ENCODE measurements at places on chromosomes 4 and X.

- DNase-seq = no peak
Measured at GRCh38 chrX:9271789-9272525, 192.9 kb upstream of the TBL1X start.

- DNase-seq = no peak
Measured at GRCh38 chr4:15390494-15390893, 37.3 kb upstream of the C1QTNF7 start.

GRCh38 chrX:68345025-68345424, 88.3 kb downstream of the OPHN1 start:
- no peak for DNase-seq

GRCh38 chr4:152510349-152511147, 25.3 kb downstream of the FBXW7 start:
- DNase-seq = no peak

DNA sequence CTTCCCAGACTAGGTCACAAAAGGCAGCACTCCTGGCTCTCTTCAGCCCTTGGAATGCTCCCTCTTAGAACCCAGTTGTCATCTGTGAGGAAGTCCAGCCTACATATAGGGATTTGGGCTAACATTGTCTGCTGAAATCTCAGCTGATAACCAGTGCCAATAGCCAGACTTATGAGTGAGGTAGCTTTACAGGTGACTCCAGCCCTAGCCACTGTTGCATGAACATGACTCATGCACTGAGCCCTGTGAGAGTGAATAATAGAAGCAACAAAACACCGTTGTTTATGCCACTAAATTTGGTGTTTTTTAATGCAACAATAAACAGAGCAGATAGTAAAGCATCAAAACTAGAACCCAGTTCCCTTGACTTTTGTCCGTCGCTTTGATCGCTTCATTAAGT, 433.2 kb downstream of the STIM2 start:
- DNase-seq = no peak

DNA sequence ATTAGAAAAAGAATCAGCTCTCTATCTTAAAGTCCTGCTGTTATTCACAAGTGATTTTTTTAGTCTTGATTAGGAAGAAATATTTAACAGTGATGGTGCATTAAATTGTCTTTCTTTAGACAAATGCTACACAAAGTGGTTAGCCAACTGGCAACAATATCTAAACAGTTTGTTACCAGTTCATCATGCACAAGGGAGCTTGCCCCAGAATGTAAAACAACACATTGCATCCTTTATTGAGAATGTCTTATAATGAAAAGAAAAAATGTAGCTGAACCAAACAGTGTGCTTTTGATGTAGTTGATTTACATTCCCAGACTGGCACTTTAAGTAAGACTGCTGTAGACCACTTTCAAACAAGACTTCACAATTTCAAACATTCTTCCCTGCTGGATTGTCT, 34.1 kb upstream of the NAA11 start:
- no peak for DNase-seq

GRCh38 chr4:126592088-126592487, 1040.7 kb upstream of the INTU start:
- DNase-seq = peak; percentile 17

DNA sequence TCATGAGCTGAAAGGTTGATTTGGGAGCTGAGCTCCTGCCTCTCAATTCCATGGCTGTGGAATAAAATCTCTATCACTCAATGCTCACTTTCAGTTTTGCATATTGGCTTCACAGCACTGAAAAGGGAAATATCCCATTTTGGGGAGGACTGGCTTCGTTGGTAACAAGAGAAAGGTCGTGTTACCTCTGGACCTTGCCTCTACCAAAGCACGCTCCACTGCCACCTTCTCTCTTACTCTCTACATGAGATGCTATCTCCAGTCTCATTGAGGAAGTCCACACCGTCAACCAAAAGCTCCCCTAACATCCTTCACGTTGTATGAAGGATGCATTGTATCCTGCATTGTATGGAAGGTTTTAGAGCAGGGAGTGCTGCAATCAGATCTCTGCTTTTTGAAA, 195.0 kb upstream of the LDB2 start:
- no peak for DNase-seq

DNA sequence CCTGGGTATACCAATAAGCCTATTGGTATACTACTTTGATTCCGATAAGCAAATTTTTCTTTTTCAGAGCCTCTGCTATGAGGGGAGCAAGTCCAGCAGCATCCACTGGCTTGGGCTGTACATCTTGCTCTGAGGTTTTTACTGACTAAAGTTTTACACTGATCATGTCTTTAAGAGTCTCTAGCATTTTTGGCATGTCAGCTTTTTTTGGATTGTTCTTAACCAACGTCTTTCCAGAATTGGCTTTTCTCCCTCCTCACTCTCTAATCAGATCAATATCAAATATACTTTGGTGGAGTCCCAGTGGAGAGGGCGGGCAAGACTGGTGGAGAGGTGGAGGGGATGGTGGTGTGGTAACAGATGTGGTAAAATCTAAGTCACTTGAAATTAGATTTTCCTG, 196.8 kb downstream of the HEPH start:
- no peak for DNase-seq

DNA sequence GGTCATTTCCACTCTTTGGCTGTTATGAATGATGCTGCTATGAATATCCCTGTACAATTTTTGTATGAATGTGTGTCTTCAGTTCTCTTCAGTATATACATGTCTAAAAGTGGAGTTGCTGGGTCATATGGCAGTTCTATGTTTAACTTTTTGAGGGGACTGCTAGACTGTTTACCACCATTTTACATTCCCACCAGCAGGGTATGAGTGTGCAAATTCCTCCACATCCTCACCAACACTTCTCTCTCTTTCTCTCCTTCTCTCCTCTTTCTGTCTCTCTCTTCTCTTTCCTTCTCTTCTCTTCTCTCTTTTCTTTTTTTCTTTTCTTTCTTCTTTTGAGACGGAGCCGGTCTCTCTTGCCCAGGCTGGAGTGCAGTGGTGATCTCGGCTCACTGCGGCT, 7.8 kb downstream of the WWC2 start:
- DNase-seq = no peak

DNA sequence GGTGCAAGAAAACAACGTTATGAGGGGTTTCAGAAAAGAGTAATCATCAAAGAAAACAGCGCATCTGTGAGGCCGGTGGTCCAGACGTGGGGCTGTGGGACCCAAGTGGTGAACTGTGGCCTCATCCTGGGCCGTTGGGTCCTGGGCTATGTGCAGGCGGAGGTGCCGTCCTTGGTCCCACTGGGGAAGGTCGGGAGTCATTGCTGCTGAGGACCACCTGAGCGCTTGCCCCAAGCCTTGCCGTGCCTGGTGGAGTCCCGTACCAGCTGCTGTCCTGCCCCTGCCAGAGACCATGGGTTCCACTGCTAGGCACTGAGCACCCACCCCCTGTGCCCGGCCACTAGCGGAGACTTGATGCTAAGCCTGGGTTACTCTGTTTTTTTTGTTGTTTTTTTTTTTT, 25.5 kb upstream of the UVSSA start:
- DNase-seq = no peak

GRCh38 chr4:147117431-147117830, 171.8 kb upstream of the TTC29 start:
- DNase-seq = no peak

DNA sequence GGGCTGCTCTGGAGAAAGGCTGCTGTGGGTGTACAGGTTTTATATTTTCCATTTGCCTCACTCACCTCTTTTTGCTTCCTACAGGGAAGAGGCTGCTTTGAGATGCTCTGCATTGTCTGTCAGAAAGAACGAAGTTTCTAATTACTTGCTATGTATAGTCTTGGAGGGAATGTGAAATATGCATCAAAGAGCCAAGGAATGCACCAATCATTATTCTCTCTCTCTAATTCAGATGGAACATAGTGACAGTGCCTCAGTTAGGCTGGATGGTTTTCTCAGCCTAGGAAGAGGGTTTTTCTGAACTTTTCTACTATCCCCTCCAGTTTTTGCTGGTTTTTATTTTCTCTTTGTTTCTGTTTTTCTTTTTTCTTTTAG, 106.8 kb upstream of the SLC4A4 start:
- no peak for DNase-seq

- peak; percentile 45 for DNase-seq
Measured at GRCh38 chr4:152735396-152735859, 44.1 kb downstream of the TIGD4 start.

DNA sequence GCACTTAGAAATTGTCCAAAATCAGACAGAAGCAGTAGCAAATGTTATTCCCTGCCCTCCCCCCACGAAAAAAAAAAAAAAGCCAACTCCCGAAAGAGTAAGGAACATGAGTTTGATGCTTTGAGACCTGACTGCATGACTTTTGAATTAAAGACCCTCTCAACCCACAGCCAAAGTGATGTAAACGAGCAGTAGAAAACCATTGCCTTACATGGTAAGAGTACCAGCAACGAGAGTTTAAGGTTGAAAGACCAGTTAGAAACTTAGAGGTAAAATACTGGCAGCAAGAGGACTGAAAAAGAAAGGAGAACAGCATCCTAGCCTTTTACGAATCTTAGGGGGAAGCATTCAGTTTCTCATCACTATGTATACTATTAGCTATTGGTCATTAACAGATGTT, 10.0 kb upstream of the ANXA10 start:
- no peak for DNase-seq

DNA sequence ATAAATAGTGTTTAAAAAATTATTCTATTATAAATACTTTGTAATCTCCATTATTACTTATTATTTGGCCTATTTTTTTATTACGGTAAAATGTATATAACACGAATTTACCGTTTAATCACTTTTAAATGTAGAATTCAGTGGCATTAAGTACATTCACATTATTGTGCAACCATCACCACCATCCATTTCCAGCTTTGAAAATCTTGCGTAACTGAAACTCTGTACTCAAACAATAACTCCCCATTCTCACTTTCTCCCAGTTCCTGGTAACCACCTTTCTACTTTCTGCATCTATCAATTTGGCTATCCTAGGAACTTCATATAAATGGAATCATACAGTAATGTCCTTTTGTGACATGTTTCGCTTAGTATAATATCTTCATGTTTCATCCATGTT, 45.7 kb downstream of the PASD1 start:
- no peak for DNase-seq

- DNase-seq = peak; percentile 64
Measured at GRCh38 chr4:106502106-106502699, 133.6 kb upstream of the GIMD1 start.
